Caki2 (cell line): ENCODE measurements at places on chromosomes 2 and 18.

GRCh38 chr2:45283764-45284620, 274.7 kb upstream of the SIX2 start:
- no peak for DNase-seq

GRCh38 chr2:68717305-68717661, 17.3 kb upstream of the ARHGAP25 start:
- DNase-seq: no peak

DNA sequence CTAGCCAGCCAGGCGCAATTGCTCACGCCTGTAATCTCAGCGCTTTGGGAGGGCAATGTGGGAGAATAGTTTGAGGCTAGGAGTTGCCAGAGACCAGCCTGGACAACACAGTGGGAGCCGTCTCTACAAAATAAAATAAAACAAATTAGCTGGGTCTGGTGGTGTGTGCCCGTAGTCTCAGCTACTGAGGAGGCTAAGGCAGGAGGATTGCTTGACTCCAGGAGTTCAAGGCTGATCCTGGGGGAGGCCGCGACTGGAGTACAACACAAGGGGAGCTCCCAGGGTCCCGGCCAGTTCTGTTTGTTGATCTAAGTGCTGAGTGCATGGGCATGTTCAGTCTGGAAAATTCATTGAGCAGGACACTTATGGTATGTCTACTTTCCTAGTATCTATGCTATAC, 2.6 kb downstream of the ST3GAL5 start:
- no peak for DNase-seq

DNA sequence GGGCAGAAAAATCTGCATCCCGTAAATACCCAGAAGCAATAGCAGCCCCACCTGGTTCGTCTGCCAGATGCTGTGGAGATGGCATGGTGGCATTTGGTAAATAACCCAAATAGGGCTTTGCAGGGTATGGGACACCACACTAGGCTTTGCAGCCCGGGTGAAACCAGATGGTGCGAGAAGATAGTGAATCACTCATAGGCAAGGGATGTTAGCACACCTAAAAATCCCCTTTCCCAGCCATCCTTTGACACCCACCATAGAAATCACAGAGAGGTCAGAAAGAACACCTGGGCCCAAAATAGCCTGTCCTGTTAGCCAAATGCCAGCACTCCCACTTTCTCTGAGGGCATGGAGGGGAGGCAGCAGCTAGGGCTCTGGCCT, 47.6 kb downstream of the BCL11A start:
- DNase-seq: no peak
